ENCODE measurements at places on chromosomes 6 and 20. TPM values are rescaled to one million over a fixed set of nuclear protein-coding genes. Genes with fewer than 3 reads are reported as not detected.

DNA sequence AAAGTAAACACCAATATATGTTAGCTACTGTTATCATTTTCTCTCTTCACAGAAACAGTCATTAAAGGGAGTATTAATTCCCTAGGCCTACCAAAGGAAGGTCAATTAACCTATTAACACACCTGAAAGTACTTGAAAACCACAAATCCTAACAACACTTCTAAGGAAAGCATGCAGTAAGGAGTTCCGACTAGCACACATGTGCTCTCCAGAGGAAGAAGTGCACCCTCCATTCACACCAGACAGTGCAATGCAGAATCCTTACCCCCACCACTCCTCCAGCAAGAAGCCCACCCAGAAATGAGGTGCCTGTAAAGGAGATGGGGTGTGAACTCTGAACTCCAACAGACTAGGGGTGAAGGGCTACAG is 58.7 kb downstream of the EPB41L2 start:
- H3K4me3 ChIP-seq, result no peak overlapping the region
- H3K27ac ChIP-seq, result no peak overlapping the region
- DNase-seq, result no peak
- no peaks in the 10 kb centered on the region for H3K4me1 ChIP-seq

GRCh38 chr6:44142835-44143234 is 15.5 kb downstream of the TMEM63B start:
- H3K27ac ChIP-seq, result no peak overlapping the region
- peaks cover 50% of the 10 kb centered on the region for H3K36me3 ChIP-seq
- no peaks in the 10 kb centered on the region for H3K27me3 ChIP-seq
- no peak for DNase-seq

DNA sequence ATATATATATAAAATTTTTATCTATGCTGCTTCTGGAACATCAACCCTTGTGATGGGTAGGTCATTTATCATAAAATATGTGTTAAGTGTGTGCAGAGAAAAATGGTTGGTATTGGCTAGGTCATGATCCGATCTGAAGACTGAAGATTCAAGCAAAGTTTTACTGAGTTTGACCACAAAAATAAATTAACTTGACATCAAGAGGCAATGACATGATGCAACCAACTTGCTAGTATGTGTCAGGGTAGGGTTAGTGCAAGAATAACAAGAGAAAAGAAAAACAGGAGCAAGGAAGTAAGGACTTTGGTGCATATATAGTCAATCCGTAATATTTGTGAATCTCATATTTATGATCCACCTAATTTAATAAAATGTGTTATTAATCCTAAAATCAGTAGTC is 1202.0 kb upstream of the ADGRB3 start:
- no peak overlapping the region for H3K4me3 ChIP-seq
- H3K27ac ChIP-seq, result no peak overlapping the region

- H3K4me1 ChIP-seq, result no peaks in the 10 kb centered on the region
- H3K27me3 ChIP-seq, result no peaks in the 10 kb centered on the region
- H3K36me3 ChIP-seq, result no peaks in the 10 kb centered on the region
- no peak overlapping the region for H3K27ac ChIP-seq
- no peak for DNase-seq
These were observed 214.7 kb upstream of the PTCHD4 start for GRCh38 chr6:48325701-48326100.

Gene KCNK16
- total RNA-seq, result not detected

Gene DSP
- 121 TPM for total RNA-seq
